NCI-H774 (cell line): ENCODE measurements at places on chromosomes 11 and 22.

GRCh38 chr11:47991266-47991830 lies 11.0 kb downstream of the PTPRJ start:
- DNase-seq = peak; percentile 56

- no peak for DNase-seq
These were observed 501.9 kb downstream of the BRD1 start for GRCh38 chr22:49325531-49326395.

DNA sequence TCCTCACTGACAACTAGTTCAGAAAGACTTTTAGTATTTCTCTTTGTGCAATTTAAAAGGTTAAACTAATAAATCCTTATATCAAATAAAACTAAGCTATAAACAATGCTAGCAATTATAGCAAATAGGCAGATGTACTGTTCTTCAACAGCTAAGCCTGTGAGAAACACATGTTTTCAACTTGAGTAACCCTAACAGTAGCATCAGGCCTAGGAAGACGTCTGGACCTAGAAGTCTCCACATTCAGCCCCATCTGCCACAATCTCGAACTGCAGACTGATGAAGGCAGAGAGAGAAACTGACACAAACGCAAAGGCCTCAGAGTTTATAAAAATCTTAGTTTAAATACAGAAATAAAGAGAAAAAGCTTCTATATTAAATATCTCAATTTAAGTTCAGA lies 2.5 kb downstream of the ST13 start:
- no peak for DNase-seq

DNA sequence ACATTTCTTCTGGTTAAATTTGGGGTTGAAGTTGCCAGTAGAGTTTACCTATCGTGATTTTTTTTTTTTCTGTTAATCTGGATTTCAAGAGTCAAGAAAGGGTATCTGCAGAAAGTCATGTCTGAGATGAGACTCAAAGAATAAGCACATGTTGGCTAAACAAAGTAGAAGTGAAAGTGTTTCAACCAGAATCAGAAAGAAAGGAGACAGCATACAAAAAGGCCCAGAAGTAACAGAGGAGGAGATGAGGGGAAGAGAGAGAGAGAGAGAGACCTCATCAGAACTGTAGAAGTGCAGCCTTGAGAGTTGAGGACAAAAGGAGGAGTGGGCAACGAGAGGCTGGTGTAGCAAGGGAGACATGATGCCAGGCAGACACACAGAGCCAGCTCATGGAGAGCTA lies 54.9 kb downstream of the SVIP start:
- no peak for DNase-seq

GRCh38 chr11:103961010-103961409 lies 75.4 kb upstream of the DDI1 start:
- no peak for DNase-seq

GRCh38 chr11:59679347-59679746 lies 10.5 kb upstream of the PATL1 start:
- no peak for DNase-seq

GRCh38 chr11:70481625-70482528 lies 83.5 kb downstream of the CTTN start:
- DNase-seq = no peak

- DNase-seq = no peak
These were observed 10.5 kb downstream of the TSKU start for GRCh38 chr11:76793391-76794291.
